ENCODE measurements at places on chromosomes 2 and 18.
A peak's percentile ranks its signal among the peaks of the same experiment; 100 is the strongest.

DNA sequence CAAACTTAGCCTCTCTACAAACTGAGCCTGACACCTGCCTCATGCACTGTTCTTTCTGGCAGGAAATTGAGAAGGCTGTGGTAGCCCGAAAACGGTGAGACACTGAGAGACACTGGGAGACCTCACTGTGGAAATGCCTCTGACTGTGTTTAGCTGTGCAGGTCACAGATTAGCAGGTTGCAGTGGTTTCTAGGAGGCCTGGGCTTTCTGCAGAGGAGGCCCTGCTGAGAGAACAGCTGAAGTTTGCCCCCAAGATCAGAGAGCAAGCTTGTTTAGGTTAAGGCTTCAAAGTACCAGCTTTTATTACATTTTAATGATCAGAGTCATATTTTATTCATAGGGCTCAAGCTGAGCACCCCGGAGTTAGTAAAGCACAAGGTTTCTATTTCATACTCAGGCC lies 68.7 kb upstream of the LYPD6 start:
- peaks cover 37% of the 10 kb centered on the region for H3K27me3 ChIP-seq
- no peak overlapping the region for H3K27ac ChIP-seq
- no peak for DNase-seq
- H3K4me3 ChIP-seq, result no peak overlapping the region
- H3K36me3 ChIP-seq, result no peaks in the 10 kb centered on the region

DNA sequence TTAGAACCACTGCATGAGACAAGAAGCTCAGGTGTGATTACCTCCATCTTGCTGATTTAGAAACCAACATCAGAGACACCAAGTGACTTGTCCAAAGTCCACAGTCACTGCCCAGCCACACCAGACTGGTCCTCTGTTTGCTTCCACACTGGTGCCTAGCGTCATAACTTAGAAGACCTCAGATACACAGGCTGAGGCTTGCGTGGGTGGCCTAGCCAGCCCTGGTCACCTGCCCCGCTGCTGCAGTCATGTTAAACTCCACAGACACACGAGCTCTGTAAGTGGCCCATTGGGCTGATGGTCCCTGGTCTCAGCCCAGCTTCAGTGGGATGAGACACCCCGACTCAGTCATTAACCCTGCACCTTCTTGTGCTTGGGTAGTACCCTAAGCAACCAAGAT lies 47.1 kb downstream of the CNGA3 start:
- H3K27ac ChIP-seq, result no peak overlapping the region
- H3K4me1 ChIP-seq, result no peaks in the 10 kb centered on the region
- no peak for DNase-seq
- H3K4me3 ChIP-seq, result no peak overlapping the region
- H3K36me3 ChIP-seq, result no peaks in the 10 kb centered on the region

DNA sequence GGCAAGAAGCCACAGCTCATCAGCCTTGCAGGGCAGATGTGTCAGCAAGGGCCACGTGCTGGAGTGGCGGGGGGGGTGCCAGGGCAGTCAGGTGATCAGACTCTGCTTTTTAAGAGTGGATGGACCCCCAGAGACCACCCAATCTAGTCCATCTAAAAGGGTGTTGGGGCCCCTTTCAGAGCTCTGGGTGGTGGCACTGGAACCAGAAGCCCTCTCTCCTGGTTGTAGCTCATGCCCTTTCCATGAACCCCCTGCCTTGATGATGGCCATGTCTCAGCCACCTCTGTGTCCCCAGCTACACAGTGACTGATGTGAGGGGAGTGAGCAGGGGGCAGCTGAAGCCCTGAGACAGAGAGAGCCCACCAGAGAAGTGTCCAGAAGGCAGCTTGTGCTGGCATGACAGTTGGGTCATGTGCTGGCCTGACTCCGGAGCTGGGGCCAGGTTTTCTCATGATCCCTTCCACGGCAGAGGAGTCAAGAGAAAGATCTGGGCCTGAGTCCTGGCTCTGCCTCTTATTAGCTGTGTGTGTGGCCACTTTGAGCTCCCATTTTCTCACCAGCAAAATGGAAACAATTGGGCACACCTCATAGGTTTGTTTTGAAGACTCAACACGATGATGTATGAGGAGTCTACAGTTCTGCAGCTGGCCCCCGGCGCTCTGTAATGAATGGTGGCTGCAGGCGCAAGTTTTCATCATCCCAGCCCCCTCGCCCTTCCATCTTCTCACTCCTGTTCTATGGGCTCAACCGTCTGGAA lies 195.7 kb downstream of the ZFP36L2 start:
- H3K27ac ChIP-seq, result no peak overlapping the region
- no peaks in the 10 kb centered on the region for H3K27me3 ChIP-seq
- no peaks in the 10 kb centered on the region for H3K36me3 ChIP-seq
- no peak for DNase-seq
- H3K4me1 ChIP-seq, result peaks cover 20% of the 10 kb centered on the region

GRCh38 chr2:188787021-188787657 lies 187.0 kb upstream of the COL3A1 start:
- H3K4me3 ChIP-seq, result no peak overlapping the region
- H3K4me1 ChIP-seq, result no peaks in the 10 kb centered on the region
- H3K27ac ChIP-seq, result no peak overlapping the region
- no peak for DNase-seq
- H3K27me3 ChIP-seq, result no peaks in the 10 kb centered on the region

DNA sequence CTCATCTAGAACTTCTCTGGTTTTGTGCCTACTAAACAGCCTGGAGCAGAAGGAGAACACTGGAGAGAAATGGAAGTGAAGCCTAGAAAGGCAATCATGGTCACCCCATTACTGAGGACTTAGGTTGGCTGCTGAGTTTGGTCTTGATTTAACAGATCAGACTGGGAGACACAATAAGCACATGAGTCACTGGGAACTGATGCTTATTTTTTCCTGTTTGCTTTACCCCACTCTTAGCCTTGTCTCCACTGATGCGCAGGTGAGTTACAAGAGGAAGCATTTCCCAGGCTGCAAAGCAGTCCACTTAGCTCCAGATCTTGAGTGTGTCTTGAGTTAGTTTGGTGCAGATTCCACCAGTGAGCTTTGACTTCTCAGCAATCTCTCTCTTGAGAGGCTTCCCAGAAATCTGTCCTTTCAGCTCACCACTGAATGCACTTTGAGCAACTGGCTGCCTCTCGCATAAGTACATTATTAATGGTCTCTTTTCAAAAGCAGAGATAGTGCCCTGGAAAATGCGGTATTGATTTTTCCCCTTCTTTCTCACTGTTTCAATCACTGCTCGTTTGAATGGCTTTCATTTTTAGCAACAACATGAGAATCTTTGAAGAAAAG lies 390.2 kb upstream of the SETBP1 start:
- no peak overlapping the region for H3K4me3 ChIP-seq
- H3K27me3 ChIP-seq, result no peaks in the 10 kb centered on the region
- H3K27ac ChIP-seq, result no peak overlapping the region

DNA sequence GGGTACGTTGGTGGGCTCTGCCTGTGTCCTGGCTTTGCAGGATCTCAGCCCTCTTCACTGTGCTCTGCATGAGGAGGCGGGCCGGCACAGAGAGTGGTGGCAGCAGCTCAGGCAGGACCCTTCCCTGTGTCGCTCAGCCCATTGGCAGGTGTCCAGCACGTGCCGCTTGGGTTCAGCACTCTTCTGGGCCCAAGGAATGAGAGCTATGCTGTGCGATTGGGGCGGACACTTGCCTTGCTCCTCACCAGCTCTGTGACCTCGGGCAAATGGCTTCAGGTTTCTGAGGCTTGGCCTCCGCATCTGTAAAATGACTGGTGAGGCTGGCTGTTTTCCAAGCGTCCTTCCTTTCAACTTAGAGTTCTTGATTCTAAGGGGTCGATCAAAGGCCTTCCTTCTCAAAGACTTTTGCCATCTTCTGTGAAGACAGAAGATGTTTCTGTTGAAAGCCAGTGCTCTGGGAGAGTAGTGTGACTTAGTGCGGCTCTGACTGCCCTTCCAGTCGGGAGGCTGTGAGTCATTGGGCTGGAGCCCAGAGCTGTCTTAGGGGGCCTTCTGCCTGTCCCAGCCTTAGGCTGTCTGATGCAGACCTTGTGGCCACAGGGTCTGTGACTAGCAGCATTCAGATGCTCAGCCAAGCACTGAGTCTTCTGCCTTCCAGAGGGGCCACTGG lies 35.6 kb downstream of the GLI2 start:
- no peaks in the 10 kb centered on the region for H3K4me1 ChIP-seq
- no peak overlapping the region for H3K27ac ChIP-seq
- no peak overlapping the region for H3K4me3 ChIP-seq
- no peaks in the 10 kb centered on the region for H3K36me3 ChIP-seq

- no peak overlapping the region for H3K27ac ChIP-seq
- no peak for DNase-seq
- H3K27me3 ChIP-seq, result peaks cover 17% of the 10 kb centered on the region
Observed at GRCh38 chr2:236745420-236746210, 176.0 kb downstream of the ACKR3 start.

DNA sequence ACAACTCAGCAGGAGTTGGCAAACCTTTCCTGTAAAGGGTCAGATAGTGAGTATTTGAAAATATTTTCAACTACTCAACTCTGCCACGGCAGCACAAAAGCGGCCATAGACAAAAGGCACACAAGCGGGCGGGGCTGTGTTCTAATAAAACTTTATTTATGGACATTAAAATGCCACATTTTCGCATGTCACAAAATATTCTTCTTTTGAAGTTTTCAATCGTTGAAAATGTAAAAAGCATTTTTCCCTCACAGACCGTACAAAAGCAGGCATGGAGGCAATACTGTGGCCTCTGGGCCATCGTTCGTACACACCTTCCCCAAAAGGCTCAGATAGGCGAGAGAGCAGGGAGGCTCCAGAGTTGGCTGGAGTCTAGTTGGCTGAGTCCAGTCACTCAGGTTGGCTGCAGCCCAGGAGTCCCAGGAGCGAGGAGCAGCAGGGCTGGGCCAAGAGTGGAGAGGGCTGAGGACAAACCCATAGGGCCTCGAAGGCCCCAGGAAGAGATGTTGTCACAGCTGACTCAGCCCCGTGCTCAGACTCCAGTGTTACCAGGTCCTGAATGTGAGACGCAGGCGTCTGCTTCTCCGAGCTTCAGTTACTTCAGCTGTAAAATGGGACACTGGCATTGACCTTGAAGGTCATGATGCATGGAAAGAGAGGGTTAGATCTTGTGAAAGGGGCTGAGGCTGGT lies 42.5 kb downstream of the SDC1 start:
- no peak for DNase-seq
- H3K4me3 ChIP-seq, result no peak overlapping the region
- H3K36me3 ChIP-seq, result no peaks in the 10 kb centered on the region
- no peak overlapping the region for H3K27ac ChIP-seq

DNA sequence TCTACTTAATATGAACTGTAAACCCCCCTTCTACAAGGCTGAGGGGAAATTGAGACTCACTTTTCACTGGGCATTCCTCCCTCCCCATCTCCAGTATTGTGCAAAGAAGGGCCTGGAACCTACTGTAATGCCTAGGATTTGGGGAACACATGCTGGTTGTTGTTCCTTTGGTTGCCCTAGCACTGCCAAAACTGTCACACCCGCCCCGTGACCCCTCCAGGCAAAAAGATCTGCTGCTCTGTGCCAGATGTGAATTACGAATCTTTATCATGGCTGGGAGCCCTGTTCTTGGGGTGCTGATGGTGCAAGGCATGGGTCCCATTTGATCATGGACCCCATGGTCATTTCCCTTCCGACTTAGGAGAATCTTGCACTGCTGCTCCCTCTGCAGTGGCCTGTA lies 95.4 kb downstream of the CABLES1 start:
- peak overlapping the region; percentile 93 for H3K27ac ChIP-seq
- no peak overlapping the region for H3K4me3 ChIP-seq
- peaks cover 66% of the 10 kb centered on the region for H3K4me1 ChIP-seq

- peaks cover 3% of the 10 kb centered on the region for H3K27me3 ChIP-seq
- no peak overlapping the region for H3K4me3 ChIP-seq
- DNase-seq, result no peak
- H3K27ac ChIP-seq, result no peak overlapping the region
- no peaks in the 10 kb centered on the region for H3K36me3 ChIP-seq
- H3K4me1 ChIP-seq, result no peaks in the 10 kb centered on the region
Observed at GRCh38 chr2:67516362-67516761, 119.2 kb downstream of the ETAA1 start.

DNA sequence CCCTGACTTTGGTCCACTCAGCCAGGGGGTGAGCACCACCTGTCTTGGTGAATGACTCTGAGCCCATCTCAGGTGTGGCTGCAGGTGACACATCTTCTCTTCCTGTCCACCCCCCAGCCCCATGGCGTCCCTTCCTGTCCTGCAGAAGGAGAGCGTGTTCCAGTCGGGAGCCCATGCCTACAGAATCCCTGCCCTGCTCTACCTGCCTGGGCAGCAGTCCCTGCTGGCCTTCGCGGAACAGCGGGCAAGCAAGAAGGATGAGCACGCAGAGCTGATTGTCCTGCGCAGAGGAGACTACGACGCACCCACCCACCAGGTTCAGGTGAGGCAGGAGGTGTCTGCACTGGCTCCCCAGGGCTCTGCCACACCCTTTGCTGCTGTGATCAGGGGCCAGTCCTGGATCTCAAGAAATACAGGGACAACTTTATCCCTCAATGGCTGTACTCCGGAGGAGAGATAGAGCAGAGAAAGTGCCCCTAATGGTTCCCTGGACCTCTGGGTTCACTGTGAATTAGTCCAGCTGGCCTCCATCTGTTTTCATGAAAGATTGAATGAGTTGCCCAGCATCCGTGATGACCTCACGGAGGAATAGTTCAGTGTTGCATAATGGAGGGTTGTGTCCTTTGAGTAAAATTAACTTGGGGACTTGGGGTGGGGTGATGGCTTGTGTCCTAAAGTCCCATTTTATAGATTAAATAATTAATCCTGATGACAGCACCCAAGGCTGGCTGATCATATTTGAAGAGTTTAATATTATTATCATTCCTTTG lies at the start of gene NEU2:
TSS of gene NEU2 (plus strand) at position 122 of the 770 bp plus-strand sequence. CDS start at position 122, 0 bp downstream.
- H3K36me3 ChIP-seq, result no peaks in the 10 kb centered on the region
- no peak within 1 kb of the TSS for H3K4me3 ChIP-seq
- no peaks in the 10 kb centered on the region for H3K27me3 ChIP-seq
- peaks cover 8% of the 10 kb centered on the region for H3K4me1 ChIP-seq

Data from activated T-cell treated with anti-CD3 and anti-CD28 coated beads, Interleukin-2, amount 50 U/mL, for 24 hours (primary cell).